ENCODE measurements at places on chromosomes 5 and 9. TPM values are rescaled to one million over a fixed set of nuclear protein-coding genes. Genes with fewer than 3 reads are reported as not detected.

SPOCK1 gene
- 50.7 TPM for total RNA-seq

TCERG1 gene
- 19.8 TPM for total RNA-seq

WDR31 gene
- total RNA-seq, result 2.6 TPM

SIT1 gene
- not detected for total RNA-seq

SNCAIP gene
- total RNA-seq, result 1.1 TPM

FGF10 gene
- total RNA-seq, result 8.8 TPM

CATSPER3 gene
- not detected for total RNA-seq

TLR4 gene
- 31.5 TPM for total RNA-seq

ATP10B gene
- total RNA-seq, result 1.1 TPM

IL3 gene
- total RNA-seq, result not detected

SEMA6A gene
- total RNA-seq, result 19.3 TPM
